ENCODE measurements at places on chromosomes 6 and 20. TPM values are rescaled to one million over a fixed set of nuclear protein-coding genes. Genes with fewer than 3 reads are reported as not detected.

- H3K36me3 ChIP-seq = no peaks in the 10 kb centered on the region
- no peak overlapping the region for H3K4me3 ChIP-seq
- H3K4me1 ChIP-seq = no peaks in the 10 kb centered on the region
- no peaks in the 10 kb centered on the region for H3K27me3 ChIP-seq
These were observed 83.4 kb downstream of the TSHZ2 start for GRCh38 chr20:53055367-53056067.

DNA sequence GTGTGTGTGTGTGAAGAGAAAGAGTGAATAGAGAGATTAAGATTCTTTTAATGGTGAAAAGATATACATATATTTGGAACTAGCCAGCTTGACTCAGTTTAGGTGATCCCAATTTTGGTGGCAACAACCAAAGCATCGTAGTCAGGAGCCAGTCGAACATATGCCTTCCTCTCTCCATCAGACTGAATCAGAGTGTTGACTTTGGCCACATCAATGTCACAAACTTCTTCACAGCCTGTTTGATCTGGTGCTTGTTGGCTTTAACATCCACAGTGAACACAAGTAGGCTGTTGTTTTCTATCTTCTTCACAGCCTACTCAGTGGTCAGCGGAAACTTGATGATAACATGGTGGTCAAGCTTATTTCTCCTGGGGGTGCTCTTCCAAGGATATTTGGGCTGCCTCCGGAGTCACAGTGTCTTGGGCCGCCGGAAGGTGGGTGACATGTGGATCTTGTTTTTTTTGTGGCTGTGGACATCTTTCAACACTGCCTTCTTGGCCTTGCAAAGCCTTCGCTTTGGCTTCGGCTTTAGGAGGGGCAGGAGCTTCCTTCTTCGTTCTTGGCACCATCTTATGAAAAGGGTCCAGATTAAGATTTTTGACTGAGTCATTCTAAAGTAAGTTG is 3.4 kb downstream of the HLA-F start:
- H3K27me3 ChIP-seq = no peaks in the 10 kb centered on the region
- no peak overlapping the region for H3K4me3 ChIP-seq
- no peak for DNase-seq

Gene DEFB124
- not detected for total RNA-seq

GRCh38 chr6:131191590-131191989 is 56.3 kb downstream of the AKAP7 start:
- no peaks in the 10 kb centered on the region for H3K36me3 ChIP-seq
- no peaks in the 10 kb centered on the region for H3K4me1 ChIP-seq
- DNase-seq = no peak
- H3K4me3 ChIP-seq = no peak overlapping the region
- H3K27ac ChIP-seq = no peak overlapping the region

GRCh38 chr6:136751991-136752390 is 40.3 kb downstream of the MAP3K5 start:
- no peaks in the 10 kb centered on the region for H3K27me3 ChIP-seq
- H3K27ac ChIP-seq = no peak overlapping the region
- H3K4me3 ChIP-seq = no peak overlapping the region
- no peak for DNase-seq
- H3K4me1 ChIP-seq = peaks cover 6% of the 10 kb centered on the region
- no peaks in the 10 kb centered on the region for H3K36me3 ChIP-seq

DNA sequence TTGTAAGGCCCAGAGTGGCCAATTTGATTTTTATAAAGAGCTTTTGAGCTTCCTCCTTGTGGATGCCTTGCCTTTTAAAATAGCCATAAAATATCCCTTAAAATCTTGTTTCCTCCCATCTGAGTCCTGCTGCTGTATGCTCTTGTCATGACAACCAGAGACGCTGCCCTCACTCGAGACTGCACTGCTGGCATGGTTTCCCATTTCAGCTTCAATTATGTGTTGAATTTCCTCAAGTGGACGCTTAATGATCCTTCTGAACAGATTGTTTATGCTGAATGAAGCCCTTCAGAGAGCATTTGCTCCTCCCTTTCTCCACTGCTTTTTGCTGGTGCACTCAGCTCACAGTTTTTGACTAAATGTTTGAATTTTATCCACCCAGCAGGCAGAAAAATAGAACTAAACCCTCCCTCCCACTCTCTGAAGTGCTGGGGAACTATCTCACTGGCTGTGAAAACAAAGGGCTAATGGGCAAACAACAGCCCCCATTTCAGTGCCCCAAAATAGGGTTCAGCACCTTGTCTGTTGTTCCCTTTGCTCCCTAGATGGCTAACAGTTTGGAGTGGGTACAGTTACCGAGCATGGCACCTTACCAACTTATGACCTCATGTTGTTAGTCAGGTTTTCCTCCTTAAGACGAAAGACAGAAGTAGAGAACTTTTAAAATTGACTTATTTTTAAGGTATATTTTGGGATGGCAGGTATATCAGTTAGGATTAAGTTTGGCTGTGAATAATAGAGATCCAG is 45.5 kb upstream of the RNF8 start:
- H3K4me3 ChIP-seq = no peak overlapping the region
- peak; percentile 34 for DNase-seq
- H3K27ac ChIP-seq = no peak overlapping the region
- H3K27me3 ChIP-seq = no peaks in the 10 kb centered on the region
- H3K4me1 ChIP-seq = no peaks in the 10 kb centered on the region

DNA sequence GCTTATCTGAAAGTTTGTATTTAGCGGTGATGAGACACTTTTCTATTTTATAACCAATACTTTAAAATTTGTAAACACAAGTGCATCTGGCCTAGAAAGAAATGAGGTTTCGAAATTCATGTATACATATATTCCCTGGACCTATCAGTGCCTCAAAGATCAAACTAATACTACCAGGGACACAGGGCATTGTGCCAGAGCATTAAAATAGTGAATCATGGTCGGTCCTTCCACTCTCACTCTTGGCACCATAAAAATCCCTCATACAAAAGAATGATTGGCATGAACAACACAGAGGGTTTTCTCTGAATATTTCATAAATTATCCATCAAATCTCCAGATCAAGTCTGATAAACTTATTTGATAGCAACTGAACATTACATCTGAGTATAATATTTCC is 62.0 kb downstream of the MMUT start:
- no peaks in the 10 kb centered on the region for H3K36me3 ChIP-seq
- no peak overlapping the region for H3K27ac ChIP-seq
- H3K4me3 ChIP-seq = no peak overlapping the region

All from prostate gland (tissue), 2 donors.